ENCODE measurements at places on chromosomes 7 and 10. TPM values are rescaled to one million over a fixed set of nuclear protein-coding genes. Genes with fewer than 3 reads are reported as not detected.

Gene NCOA4
- 107 TPM for total RNA-seq

Gene OR2A42
- total RNA-seq: not detected

Gene CC2D2B
- total RNA-seq: 0.52 TPM

Gene LAMB1
- 220 TPM for total RNA-seq

GRCh38 chr10:77493239-77493806, 144.3 kb downstream of the KCNMA1 start:
- DNase-seq: no peak

GRCh38 chr10:14356921-14357320, 26.2 kb upstream of the FRMD4A start:
- DNase-seq: no peak

DNA sequence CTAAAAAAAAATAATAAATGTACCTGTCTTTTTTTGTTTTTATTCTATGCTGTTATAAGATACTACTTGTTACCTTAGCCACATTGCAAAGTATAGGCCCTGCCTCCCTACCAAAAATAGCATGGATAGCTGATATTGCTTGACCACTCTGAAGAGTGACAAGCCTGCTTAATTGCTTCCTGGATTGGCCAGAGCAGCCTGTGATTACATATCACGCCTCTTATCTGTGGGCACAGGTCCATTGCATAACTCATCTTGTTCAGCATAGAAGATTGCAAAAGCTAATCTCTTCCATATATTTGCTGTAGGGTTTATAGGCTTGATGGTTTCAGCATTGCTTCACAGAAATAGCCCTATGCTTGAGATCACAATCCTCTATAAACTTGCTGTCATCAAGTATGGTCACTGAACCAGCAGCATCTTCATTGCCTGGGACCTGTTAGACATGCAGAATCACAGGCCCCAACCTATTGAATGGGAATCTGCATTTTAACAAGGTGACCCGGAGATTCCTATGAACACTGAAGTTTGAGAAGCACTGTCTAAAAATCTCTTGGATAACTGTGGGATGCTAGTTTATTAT, 280.8 kb upstream of the CDC14C start:
- no peak for DNase-seq

- DNase-seq: no peak
Observed at GRCh38 chr10:27391916-27392315, 112.2 kb upstream of the RAB18 start.

DNA sequence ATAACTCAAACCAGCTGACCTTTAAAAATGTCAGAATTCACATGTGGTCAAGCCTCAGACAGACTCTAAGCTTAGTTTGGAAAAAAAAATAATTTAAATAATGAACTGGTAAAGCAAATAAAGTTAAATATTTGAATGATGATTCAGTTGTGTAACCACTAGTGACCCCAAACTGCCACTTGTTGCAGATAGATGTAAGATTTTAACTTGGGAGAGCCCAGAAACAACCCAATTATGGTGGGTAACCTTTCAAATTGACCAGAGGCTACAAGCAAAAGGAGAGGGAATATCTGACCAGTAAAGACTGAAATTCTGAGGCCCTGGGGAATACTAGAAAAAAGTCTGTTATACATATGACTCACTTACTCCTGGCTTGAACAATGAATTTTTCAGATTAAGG, 268.1 kb downstream of the HPSE2 start:
- DNase-seq: no peak

All from epithelial cell of proximal tubule (primary cell).